Activated CD4-positive, alpha-beta T cell treated with anti-CD3 and anti-CD28 coated beads for 24 hours (primary cell): ENCODE measurements at places on chromosomes 3 and 15.

GRCh38 chr3:100289339-100289738 lies 28.5 kb downstream of the TBC1D23 start:
- no peak for DNase-seq

DNA sequence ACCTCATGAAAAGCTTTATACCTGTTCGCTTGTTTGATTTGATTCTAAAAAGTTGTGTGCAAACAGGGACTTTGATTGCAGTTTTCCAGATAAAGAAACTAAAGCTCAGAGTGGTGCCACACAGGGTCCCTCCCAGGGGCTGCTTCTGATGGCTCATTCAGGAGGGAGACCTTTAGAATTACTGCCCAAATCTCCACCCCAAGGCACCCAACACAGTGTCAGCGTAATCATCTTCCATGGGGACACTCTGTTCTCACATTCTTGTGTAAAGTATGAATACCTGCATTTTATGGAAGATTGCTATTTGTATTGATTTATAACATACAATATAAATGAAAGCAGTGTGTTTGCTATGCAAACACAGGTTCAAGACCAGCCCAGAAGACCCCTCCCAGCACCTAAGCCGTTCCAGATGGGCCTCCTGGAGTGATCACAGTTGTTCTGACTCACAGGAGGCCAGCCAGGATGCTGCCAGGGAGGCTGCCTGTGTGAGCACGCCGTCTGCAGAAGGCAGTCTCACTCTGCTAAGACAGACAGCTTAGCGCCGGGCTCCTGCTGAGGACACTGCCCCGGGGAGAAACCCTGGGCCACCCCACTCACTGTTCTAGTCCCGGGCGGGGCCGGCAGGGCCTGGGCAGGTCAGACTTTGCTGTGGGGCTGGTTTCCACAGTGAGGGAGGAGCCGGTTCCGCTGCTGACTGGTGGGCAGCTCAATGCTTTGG lies 185.6 kb downstream of the FAM43A start:
- DNase-seq = no peak

GRCh38 chr3:48594417-48595049 lies 596 bp downstream of the COL7A1 start:
- no peak for DNase-seq

DNA sequence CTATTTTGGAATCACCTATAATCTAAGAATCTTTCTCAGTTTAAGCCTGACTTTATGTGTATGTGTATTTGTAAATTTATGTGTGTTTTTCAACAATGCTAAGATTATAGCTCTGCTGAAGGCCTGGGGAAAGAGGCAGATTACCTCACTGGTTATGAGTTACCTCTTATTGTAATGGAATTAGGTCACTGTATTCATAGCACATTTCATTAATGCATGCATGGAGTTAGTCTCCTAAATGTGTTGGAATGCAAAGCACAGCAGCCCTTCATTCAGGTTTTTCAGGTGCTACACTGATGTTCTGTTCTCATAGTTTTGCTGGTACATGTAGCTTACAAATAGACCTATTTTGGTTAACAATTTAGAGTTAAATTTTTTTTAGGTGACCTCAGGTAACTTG lies 9.5 kb downstream of the GPR87 start:
- DNase-seq = no peak

DNA sequence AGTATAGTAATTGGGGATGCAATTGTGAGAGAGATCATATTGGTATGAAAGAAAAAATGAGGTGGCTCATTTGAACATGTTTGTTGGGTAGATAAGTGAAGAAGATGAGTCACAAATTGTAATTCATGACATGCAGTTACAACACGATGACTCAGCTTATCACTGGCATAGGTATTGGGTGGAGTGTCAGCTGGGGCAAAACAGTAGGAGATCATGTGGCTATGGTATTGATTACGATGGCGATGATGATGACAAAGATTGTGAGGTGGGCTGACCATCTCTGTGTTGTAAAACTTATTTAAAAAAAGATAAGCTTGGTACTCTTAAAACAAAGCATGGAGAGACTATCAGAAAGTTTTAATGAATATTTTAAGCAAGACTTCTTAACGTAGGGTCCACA lies 11.6 kb upstream of the DPH6 start:
- no peak for DNase-seq

GRCh38 chr3:87228316-87228715 lies 1.2 kb downstream of the CHMP2B start:
- no peak for DNase-seq
